Adrenal gland (tissue), 19 donors: ENCODE measurements at places on chromosomes 3 and 15.

DNA sequence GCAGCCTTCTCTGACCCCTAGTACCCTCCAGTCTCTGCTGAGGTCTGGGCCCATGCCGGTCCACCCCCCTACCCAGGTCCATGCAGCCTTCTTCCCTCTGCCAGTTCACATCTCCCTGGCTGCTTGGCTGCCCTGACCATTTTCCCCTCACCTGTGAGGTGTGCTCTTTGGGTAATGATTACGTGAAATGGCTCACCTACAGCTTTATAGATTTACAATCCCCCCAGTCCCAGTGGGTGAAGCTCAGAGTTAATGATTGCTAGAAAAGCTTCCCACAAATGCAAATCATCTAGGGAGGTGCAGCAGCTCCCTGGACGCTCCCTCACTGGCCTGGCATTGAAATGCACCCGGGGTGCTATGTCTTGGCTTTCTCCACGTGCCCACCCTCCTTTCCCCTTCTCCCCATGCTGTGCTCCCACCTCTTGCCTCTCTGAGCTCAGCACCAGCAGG lies 18.7 kb downstream of the PAQR5 start:
- no peaks in the 10 kb centered on the region for H3K27me3 ChIP-seq
- H3K4me1 ChIP-seq = peaks cover 10% of the 10 kb centered on the region
- no peak overlapping the region for H3K4me3 ChIP-seq
- H3K36me3 ChIP-seq = no peaks in the 10 kb centered on the region
- DNase-seq = no peak

DNA sequence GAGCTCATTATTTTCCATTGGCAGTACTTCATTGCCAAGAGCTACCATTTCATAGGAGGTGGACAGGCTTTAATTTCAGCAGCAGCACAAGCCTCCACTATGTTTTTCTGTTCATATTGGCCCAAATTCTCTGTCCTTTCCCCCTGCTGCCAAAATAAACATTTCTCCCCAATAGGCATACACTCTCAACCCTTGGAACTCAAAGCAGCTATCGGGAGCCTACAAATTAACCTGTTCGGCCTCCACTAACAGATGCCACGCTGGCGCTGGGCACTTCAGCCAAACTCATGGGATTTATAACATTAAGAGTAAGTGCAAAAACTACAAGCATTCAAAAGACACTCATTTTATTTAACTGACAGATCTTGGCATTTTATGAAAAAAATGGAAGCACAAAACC lies 95.7 kb downstream of the NSUN3 start:
- no peaks in the 10 kb centered on the region for H3K4me1 ChIP-seq
- H3K27me3 ChIP-seq = no peaks in the 10 kb centered on the region
- no peak for DNase-seq
- H3K4me3 ChIP-seq = no peak overlapping the region

DNA sequence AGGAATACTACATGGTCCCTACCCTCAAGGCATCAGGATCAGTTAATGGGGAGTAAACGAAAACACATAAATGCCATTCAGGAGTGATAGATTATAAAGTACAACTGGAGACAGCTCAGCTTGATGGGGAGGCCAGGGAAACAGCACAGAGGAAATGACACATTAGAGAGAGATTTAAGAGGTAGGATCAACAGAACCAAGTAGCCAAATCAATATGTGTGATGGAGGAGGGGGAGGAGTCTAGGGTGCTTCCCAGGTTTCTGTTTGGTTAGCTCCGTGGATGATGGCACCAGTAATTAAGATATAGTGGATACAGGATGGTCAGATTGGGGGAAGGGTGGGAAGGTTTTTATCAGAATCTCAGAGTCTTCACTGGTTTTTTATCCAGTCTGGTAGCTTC lies 229.5 kb upstream of the ROPN1 start:
- no peaks in the 10 kb centered on the region for H3K36me3 ChIP-seq
- peaks cover 8% of the 10 kb centered on the region for H3K4me1 ChIP-seq
- no peak for DNase-seq
- H3K4me3 ChIP-seq = no peak overlapping the region
- no peaks in the 10 kb centered on the region for H3K27me3 ChIP-seq
- no peak overlapping the region for H3K27ac ChIP-seq

GRCh38 chr15:81642451-81642990 lies 268.5 kb upstream of the TMC3 start:
- no peak overlapping the region for H3K27ac ChIP-seq
- no peak overlapping the region for H3K4me3 ChIP-seq
- no peaks in the 10 kb centered on the region for H3K27me3 ChIP-seq
- DNase-seq = no peak
- no peaks in the 10 kb centered on the region for H3K36me3 ChIP-seq
- H3K4me1 ChIP-seq = no peaks in the 10 kb centered on the region

DNA sequence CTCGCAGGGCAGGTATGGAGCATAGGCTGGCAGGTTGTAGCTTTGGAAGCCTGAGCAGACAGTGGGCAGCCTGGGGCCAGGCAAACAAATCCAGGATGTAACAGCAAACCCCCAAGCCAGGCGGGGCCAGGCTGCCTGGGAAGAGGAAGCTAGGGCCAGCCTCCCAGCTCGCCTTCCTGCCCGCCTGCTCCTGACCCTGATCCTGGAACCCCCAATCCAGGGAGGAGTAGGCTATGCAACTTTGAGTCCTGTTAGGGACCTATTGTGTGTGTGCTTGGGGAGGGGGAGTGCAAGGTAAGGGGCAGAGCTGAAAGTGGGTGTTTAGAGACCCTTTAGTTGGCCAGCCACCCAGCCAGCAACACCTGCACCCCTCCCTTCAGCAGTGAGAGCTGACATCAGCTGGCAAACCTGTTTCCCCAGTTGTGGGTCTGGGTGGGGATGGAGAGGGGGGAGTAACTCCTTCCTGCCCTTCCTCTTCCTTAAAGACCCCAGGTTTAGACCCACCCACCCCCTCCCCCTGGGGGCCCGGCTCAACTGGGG lies 2.5 kb downstream of the NBEAL2 start:
- H3K27ac ChIP-seq = no peak overlapping the region
- H3K4me3 ChIP-seq = no peak overlapping the region
- DNase-seq = no peak
- no peaks in the 10 kb centered on the region for H3K27me3 ChIP-seq
- no peaks in the 10 kb centered on the region for H3K36me3 ChIP-seq

GRCh38 chr15:80699981-80700380 lies 4.9 kb downstream of the ABHD17C start:
- no peak overlapping the region for H3K4me3 ChIP-seq
- peaks cover 8% of the 10 kb centered on the region for H3K4me1 ChIP-seq
- no peak for DNase-seq
- H3K36me3 ChIP-seq = no peaks in the 10 kb centered on the region

DNA sequence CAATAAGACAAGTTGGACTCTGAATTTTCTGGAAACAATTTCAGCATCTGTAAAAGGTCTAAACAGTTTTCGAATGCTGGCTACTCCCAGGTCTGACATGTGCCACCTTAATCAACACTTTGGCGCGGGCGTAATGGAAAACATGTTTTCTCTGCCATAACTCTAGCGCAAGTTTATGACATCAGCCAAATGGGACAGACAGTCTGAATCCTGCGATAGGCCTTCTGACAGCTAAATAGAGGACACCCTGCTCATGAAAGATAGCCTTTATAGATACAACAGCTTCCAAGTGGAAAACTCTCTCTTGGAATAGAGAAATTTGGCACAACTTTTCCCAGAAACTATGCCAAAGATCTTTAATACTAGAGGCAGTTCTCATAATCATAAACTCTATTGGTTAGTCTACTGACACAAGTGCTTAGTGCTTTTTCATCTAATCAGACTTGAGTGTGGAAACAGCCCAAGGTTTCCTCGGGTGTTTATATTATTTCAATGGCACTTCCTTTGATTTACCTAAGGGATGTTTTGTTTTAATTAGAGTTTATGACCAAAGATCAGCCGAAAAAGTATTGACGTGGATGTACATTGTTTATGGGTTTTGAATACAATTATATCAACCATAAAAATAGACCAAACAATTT lies 120.1 kb upstream of the DPH6 start:
- no peaks in the 10 kb centered on the region for H3K36me3 ChIP-seq
- H3K4me1 ChIP-seq = peaks cover 20% of the 10 kb centered on the region
- no peak overlapping the region for H3K27ac ChIP-seq
- DNase-seq = no peak

- no peak overlapping the region for H3K27ac ChIP-seq
- H3K4me1 ChIP-seq = peaks cover 22% of the 10 kb centered on the region
- no peak overlapping the region for H3K4me3 ChIP-seq
- H3K36me3 ChIP-seq = peaks cover 6% of the 10 kb centered on the region
Measured at GRCh38 chr15:39939487-39940452, 5.9 kb downstream of the EIF2AK4 start.

GRCh38 chr15:78739996-78740903 lies 71.0 kb downstream of the ADAMTS7 start:
- peak; percentile 81 for DNase-seq
- no peaks in the 10 kb centered on the region for H3K36me3 ChIP-seq
- H3K27ac ChIP-seq = no peak overlapping the region
- no peaks in the 10 kb centered on the region for H3K4me1 ChIP-seq

GRCh38 chr3:5565026-5565425 lies 377.5 kb downstream of the EDEM1 start:
- H3K4me3 ChIP-seq = no peak overlapping the region
- no peaks in the 10 kb centered on the region for H3K4me1 ChIP-seq
- no peak overlapping the region for H3K27ac ChIP-seq

DNA sequence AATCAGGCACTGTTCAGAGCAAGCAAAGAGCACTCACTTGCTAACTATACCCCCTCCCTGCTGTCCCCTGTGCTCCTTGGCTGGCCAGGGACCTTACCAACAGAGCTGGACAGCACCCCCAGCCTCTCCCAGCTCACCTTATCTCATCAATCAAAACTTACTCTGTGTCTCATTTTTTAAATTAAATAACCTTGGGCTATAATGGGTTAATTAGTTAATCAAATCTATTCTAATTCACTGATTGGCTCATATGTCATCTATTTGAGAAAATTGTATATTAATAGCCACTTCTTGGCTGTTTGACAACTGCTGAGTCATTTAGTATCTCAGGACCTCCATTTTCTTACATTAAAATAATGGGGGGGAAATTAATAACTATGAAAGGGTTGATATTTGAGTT lies 22.9 kb downstream of the IL5RA start:
- H3K27ac ChIP-seq = no peak overlapping the region
- no peak for DNase-seq
- no peaks in the 10 kb centered on the region for H3K36me3 ChIP-seq
- H3K27me3 ChIP-seq = no peaks in the 10 kb centered on the region
- no peaks in the 10 kb centered on the region for H3K4me1 ChIP-seq

GRCh38 chr3:183261151-183261724 lies 8.2 kb downstream of the B3GNT5 start:
- DNase-seq = no peak
- no peak overlapping the region for H3K27ac ChIP-seq
- H3K27me3 ChIP-seq = no peaks in the 10 kb centered on the region
- peaks cover 6% of the 10 kb centered on the region for H3K4me1 ChIP-seq
- H3K36me3 ChIP-seq = no peaks in the 10 kb centered on the region

DNA sequence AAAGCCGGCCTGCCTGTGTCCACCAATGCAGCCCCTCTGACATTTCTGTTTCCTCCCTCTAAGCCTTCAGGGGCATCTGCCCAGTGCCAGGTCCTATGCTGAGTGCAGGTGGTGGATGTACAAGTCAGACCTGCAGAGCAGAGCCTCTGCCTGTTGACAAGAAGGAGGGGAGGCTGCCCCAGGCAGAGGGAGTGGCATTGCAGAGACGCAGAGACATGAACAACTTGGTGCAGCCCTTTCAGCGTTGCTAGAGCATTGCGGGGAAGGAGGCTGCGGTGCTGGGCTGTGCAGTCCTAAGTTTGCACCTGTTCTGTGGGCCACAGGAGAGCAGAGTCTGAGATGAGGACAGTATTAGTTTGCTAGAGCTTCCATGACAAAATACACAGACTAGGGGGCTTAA lies 65.2 kb downstream of the LSM3 start:
- no peak overlapping the region for H3K27ac ChIP-seq
- no peaks in the 10 kb centered on the region for H3K27me3 ChIP-seq
- DNase-seq = no peak
- H3K4me1 ChIP-seq = no peaks in the 10 kb centered on the region
- no peak overlapping the region for H3K4me3 ChIP-seq
- no peaks in the 10 kb centered on the region for H3K36me3 ChIP-seq

GRCh38 chr3:102229062-102229655 lies 205.7 kb upstream of the ZPLD1 start:
- peak; percentile 69 for DNase-seq
- no peaks in the 10 kb centered on the region for H3K27me3 ChIP-seq
- no peaks in the 10 kb centered on the region for H3K36me3 ChIP-seq
- H3K27ac ChIP-seq = no peak overlapping the region

DNA sequence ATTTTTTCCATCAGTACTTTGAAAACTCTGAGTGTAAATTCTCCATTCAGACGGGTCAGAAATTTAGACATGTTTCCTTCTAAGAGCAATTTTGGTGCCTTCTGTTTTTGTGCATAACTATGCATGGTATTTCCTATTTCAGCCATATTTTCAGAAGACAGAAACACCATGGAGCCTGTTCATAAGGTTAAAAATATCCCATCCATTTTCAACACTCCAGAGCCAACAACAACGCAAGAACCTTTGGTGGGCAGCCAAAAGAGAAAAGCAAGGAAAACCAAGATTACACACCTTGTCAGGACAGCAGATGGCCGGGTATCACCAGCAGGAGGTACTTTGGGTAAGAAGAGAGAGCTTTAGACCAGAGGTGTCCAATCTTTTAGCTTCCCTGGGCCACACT lies 275.6 kb downstream of the BBX start:
- H3K4me1 ChIP-seq = no peaks in the 10 kb centered on the region
- H3K27me3 ChIP-seq = no peaks in the 10 kb centered on the region
- no peak overlapping the region for H3K27ac ChIP-seq
- H3K36me3 ChIP-seq = no peaks in the 10 kb centered on the region
- no peak for DNase-seq

- no peak overlapping the region for H3K27ac ChIP-seq
- no peak for DNase-seq
- no peaks in the 10 kb centered on the region for H3K36me3 ChIP-seq
- no peak overlapping the region for H3K4me3 ChIP-seq
Measured at GRCh38 chr3:189839576-189839975, 208.4 kb downstream of the TP63 start.

DNA sequence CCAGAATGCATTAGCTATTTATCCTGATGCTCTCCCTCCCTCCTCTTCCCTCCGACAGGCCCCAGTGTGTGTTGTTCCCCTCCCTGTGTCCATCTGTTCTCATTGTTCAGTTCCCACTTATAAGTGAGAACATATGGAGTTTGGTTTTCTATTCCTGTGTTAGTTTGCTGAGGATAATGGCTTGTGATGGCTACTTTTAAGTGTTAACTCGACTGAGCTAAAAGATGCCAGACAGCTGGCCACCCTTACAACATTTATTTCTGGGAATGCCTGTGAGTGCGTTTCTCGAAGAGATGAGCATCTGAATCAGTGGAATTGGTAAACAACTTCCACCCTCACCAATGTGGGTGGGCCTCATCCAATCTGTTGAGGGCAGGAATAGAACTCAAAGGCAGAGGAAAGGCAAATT lies 24.7 kb upstream of the TM2D3 start:
- no peak overlapping the region for H3K27ac ChIP-seq
- DNase-seq = no peak
